ENCODE measurements at places on chromosomes 6 and 20. TPM values are rescaled to one million over a fixed set of nuclear protein-coding genes. Genes with fewer than 3 reads are reported as not detected.

DNA sequence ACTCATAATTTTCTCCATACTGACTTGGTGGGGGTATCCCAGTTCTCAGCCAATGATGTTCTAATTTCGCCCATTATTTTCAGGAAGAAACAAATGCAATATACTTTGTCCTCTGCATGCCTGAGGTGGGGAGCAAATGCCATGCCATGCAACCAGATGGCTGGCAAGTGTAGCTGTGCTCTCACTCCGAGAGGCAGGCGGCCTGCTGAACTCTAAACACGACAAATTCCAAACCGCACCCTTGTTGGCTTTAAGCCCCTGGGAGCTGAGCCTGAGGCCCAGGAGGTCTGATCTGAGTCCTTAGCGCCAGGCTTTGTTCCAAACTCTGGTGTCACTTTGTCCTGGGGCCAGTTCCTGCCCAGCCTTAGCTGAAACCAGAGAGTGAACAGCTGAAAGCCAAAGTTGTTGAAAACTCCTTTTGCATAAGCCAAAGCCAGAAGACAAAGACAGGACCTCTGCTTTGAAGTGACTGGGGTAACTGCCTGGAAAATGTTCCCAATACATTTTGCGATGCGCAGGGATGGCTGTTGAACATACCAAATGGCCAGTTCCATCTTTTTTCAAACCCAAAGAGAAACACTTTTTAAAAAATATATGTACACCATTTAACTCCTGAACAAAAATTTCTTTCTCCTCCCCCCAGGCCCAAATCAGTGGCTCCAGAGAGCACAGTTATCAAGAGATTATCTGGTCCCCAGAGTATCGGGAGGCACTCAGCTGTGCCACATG lies 46.2 kb downstream of the TTI1 start:
- DNase-seq: no peak

POU5F1 gene
- total RNA-seq: 0.21 TPM

- no peak for DNase-seq
Measured at GRCh38 chr6:43444582-43444981, 10.8 kb downstream of the DLK2 start.

DNA sequence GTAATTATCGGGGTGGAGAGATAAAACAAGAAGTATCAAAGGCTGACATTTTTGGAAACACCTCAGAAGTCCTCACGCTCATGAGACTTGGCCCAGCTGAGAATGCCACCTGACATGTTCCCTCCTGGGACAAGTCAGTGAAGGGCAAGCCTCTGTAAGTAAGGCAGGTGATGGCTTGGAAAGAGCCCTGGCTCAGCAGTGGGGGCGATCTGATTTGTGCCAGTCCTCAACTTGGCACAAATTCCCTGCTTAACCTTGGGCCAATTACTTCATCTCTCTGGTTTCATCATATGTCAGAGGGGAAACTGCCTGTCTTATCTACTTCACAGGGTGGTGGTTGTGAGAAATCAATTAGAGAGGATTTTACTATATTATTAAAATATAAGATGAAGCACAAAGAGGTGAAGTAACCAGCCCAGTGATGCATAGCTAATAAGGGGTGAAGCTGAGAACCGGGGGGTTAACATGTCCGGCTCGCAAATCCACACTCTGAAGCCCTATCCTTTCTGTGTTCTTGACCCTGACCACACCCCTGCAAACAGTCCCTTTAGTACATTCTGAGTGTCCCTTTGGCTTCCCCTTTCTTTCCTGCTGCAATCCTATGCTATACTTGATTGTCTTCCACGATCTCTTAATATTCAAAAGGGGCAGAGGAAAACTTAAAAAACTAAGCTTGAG lies 8.8 kb upstream of the MOCS1 start:
- no peak for DNase-seq

- DNase-seq: no peak
Measured at GRCh38 chr6:89941763-89942497, 47.7 kb downstream of the GJA10 start.

Data from activated CD4-positive, alpha-beta T cell treated with anti-CD3 and anti-CD28 coated beads for 36 hours (primary cell).